ENCODE measurements at places on chromosomes 16 and 17.
A peak's percentile ranks its signal among the peaks of the same experiment; 100 is the strongest.

DNA sequence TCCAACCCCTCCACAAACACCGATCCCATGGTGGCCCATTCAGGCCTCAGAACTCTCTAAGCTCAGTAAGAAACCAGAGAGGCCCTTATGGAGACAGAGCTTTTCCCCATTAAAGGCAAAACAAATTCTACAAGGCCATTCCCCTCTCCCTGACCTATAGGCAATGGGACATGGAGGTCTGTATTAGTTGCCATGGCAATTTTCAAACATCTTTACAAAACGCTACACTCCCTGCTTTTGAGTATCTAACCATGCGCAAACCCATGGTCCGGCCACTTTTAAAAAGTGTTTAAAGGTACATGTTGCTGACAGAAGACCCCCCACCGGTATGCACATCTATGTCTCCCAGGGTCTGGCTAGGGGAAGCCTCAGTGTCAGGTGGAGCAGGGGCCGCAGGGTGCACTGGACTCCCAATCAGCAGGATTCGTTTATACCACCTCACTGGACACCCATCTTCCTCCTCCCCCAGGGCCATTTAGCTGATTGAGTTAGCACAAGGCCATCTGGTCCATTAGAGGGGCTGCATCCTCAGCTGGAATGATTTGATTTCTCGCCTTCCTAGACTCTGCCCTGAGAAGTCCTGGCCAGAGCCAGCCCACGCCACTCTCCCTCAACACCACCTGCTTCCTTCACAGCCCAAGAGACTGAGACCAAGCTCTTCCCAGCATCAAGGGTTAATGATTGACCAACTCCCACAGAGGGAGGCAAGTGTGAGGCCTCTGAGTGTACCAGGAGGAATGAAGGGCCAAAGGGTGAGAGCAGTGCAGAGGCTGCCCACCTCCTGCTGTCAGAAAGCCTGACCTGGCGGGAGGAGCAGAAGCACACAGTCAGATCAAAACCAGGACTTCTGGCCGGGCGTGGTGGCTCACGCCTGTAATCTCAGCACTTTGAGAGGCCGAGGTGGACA lies 10.9 kb downstream of the ACLY start:
- no peak for DNase-seq

GRCh38 chr17:62804822-62805221 lies 3.3 kb downstream of the MARCHF10 start:
- no peak for DNase-seq

DNA sequence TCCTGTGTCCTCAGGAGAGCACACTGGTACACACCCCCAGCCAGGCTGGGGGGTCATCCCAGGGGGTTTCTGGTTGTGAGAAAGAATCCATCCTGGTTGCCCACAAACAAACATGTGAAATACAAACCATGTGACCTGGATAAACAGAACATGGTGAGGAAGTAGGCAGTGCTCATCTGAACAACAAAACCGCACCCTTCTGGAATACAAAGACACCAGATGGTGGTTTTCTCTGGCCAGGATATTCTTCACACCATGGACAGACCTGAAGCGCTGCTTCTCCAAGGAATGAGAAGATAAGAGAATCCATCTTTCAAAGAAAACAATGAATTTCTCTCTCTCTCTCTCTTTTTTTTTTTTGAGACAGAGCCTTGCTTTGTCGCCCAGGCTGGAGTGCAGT lies 302.3 kb downstream of the SLC39A11 start:
- no peak for DNase-seq

GRCh38 chr17:10117581-10118001 lies 80.8 kb downstream of the GAS7 start:
- no peak for DNase-seq

DNA sequence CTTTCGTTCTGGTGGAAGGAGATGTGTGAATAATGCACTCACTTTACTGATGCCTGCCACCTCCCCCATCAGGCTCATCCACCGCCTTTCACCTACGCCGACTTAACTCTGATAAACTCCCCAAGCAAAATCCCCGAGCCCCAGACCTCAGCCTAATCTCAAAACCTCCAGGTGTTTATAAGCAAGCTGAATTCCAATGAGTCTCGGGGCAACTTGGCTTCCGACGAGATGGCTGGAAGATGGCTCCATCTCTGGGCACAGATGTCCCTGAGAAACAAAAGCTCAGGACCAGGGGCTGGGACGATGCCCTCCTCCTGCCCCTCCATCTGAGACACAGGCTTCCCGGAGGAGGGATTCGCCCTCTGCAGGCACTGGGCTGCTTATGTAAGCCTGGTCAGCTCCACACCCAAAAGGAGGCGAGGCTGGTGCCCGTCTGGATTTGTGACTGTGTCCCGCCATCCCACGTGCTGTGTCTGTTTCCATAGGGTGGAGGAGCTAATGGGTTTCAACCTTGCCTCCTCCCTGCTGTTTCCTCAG lies 386.4 kb upstream of the TNRC6C start:
- DNase-seq = no peak

DNA sequence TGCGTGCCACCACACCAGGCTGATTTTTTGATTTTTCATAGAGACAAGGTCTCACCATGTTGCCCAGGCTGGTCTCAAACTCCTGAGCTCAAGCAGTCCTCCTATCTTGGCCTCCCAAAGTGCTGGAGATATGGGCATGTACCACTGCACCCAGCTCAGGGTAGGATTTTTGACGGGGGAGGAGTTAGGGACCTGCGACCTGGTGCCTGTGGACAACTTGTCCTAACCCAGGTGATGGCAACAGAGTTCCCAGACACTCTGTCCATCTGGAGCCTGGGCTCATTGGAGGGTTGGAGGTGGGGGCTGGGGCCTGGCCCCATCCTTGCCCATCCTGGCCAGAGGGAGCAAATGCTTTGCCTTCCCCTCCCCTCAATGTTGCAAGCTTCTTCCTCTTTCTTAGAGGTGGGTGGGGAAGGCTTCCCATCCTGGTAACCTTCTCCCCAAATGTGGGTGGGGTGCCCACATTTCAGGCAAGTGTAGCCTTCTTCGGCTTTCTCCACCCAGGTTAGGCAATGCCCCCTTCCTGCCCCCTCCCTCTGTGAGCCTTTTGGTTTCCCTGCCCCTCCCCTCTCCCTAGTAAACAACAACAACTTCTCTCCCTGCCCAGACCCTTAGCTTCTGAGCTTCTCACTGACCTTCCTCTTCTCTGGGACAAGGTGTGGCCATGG lies 24.9 kb downstream of the RARA start:
- no peak for DNase-seq

DNA sequence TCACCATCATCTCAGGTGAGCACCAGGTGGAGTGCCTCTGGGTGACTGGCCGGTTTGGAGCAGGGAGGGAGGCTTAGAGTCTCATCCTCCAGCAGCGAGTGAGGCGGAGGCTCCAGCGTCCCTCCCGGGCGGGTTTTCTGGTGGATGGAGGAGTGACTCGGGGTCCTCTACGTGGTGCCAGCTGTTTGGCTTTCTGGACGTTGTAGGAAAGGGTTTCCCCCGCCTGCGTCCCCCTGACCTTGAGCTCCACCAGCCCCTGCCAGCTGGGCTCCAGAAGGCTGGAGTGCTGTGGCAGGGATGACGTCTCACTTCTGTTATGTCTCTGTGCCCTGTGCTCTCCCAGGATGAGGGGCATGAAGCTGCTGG lies 522 bp downstream of the DNASE1 start:
- no peak for DNase-seq

DNA sequence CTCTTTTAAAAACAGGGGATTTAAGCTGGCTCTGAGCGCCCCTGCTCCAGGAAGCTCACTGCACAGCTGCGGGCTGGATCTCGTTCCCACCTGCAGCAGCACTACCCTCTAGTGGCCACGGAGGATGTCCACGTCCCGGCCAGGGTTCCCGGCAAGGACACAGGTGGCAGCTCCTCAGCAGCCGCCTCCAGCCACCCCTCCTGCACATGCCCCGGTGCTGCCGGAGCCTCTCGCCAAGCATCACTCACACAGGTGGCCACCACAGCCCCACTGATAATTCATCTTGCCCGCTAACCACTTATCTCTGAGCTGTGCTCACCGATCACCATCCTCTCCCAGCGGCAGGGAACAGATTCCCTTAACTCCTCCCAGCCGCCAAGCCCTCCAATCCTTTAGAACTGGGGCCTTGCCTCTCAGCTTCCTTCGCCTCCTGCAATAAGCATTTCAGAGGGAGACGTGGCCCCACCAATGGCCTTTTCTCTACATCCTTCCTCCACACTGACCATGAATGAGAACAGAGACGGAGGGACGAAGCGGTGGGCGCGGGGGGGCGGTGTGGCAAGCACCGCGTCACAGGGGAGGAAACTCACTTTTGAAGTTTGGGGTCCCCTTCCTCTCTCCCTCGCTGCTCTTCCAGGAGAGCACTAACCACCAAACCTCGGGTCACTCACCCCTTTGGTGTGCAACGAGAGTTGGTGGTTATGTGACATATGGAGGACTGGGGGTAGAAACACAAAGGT lies 222.1 kb downstream of the RBFOX3 start:
- DNase-seq = no peak

- DNase-seq = no peak
These were observed 132.3 kb upstream of the FAM20A start for GRCh38 chr17:68733241-68734176.

DNA sequence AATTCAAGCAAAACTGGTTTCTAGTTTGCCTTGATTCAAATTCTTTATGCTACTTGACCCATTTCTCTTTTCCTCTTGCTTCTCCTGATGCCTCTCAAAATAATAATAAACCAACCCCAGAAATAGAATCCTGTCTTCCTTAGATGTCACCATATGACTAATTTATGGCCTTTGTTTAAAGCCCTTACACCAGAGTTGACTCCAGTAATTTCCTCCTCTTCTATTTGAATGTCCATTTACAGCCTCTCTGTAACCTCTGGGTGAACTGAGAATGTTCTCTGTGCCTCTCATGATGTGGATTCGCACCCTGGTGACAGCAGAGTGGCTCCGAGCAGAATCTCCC lies 31.5 kb downstream of the ZFHX3 start:
- no peak for DNase-seq

DNA sequence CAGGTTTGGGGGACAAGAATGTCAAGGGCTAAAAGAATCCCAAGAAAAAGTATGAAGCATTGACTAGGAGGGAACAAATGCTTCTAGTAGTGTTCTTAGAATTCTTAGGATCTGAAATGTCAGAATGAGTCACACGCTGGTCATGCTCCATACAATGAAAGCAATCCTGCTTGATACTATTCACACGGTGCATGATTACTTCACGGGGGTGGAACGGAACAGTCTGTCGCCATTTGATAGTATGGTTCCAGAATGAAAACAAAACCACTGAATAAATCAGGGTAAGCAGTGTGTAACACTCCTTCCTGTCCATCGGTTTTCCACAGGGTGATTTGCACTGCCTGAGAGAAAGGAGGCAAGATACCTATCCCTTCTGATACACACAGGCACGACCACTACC lies 22.9 kb upstream of the YWHAE start:
- DNase-seq = peak; percentile 68

DNA sequence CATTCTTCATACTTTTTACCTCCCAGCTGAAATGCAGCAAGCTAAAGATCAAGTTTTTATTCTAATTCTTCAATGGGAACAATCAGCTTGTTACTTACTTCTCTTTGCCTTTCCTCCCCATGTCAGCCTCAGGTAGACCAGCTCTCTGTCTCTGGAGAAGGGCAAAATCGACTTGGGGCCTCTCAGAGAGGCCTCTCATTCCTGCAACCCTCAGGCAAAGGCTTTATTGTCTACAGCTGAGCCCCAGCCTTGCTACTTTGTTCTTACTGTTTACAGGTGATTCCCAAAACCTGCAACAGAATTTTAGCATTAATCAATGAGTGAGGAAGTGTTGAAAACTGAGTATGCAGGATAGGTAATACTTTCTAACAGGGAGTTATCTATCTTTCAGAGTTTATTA lies 148.6 kb downstream of the KIF2B start:
- no peak for DNase-seq

DNA sequence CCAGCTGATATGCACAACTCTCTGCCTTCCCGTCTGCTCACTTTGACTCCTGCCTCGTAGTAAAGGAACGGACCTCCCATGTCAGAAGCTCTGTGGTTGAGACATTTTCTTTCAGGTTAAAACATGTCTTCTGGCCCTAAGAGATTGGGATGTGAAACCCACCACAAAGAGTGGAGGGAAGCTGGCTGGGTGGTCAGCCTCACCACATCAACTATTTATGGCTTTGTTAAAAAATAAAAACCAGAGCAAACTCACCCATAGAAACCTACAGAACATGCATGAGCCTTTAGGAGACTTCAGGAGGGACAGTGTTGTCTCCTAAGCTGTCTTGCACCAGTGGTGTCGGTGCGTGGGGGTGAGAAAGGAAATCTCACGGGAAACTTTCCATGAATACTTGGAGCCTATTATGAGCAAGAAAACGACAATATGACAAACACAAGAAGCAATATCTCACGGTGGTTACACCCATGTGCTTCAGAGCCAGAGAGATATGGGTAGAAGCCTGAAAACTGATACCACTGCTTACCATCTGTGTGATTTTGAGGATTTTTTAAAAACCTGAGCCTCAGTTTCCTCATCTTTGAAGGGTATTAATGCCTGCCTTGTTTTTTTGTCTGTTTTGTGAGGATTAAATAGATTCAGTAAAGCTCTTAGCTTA lies 61.7 kb upstream of the XYLT1 start:
- DNase-seq = no peak

DNA sequence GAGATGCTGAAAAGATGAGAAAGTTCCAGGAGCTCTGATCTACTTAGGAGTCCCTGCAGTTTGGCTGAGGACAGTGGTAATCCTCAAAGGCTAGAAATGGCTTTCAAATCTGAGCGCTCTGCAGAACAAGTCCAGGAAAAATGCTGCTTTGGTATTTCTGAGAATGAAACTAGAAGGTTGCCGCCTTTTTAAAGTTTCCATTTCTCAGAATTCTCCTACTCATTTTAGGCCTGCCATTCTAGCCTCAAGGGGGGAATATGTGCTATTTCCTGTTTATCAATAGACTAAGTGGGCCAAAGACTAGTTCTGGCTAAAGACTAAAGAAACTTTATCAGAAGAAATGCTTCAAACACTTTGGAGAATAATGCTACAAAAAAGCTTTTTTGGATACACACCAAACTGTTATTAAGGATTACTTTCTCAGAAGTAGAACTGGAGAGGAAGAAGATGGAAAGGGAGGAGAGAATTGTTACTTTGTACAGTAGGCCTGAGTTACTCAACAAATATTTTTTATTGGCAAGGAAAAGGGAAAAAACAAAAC lies at the start of gene SLFN12L:
Gene SLFN12L, minus strand, starts transcription at position 78 of the 541 bp plus-strand sequence. CDS start 15,314 bp downstream, outside the sequence.
- DNase-seq = no peak

- no peak for DNase-seq
These were observed 107.7 kb downstream of the TOX3 start for GRCh38 chr16:52439171-52439701.

DNA sequence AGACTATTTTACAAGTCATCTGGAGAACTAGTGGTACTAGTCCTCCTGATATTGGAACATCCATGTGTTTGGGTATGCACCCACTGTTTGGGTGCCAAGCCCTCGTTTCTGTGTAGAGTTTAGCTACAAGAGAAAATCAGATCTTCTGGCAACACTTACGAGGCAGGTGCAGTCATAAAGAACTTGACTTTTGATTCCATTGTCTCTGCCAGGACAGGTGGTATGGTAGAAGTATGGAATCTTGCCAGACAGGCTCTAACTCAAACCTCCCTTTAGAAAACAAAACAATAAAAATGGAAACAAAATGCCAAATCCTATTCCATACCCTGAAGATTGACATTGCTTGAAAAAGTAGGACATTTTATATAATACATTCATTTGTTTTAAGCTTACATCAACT lies 16.0 kb downstream of the RNF43 start:
- DNase-seq = no peak

GRCh38 chr17:71917715-71918114 lies 203.1 kb upstream of the SOX9 start:
- no peak for DNase-seq

Data from brain pericyte (primary cell).